LHCN-M2 (cell line): ENCODE measurements at places on chromosomes 3 and 15.

GRCh38 chr3:117054556-117054955 lies 345.0 kb downstream of the TUSC7 start:
- no peak for DNase-seq

- peak; percentile 99 for DNase-seq
Observed at GRCh38 chr15:40379853-40380252, 2.7 kb upstream of the KNSTRN start.

DNA sequence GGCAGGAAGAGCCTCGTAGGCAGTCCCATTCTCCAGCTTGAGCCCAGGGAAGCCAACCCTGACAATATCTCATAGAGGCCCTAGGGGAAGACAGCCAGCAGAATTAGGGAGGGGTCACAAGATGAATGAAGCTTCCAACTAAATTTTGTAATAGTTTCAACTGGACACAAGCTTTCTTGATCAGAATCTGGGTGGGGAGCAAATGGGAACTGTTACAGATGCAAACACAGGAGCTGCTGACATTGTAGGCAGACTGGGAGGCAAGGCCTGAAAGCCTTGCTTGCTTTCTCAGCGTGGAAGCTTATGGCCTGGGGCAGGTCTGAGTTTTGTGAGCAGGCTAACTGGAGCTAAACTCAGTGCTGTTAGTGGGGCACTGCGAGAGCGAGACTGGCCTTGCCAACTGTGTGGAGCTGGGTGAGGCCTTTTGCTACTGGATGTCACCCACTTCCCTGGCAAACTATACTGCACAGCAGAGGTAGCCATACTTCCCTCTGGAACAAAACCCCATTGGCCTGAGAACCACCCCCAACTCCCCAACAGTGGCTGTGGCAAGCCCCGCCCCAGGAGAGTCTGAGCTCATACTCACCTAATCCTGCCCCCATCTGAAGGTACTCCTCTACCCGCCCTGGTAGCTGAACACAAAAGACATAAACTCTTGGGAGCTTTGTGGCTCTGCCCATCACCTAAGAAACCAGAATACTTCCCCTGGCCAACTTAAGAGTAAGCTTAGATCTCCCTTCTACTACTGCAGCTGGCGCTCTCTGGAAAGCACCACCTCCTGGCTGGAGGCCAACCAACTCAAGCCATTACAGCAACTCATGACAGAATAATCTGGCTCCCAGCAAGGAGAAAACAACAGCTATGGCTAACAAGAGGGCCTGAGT lies 42.9 kb downstream of the CFAP20DC start:
- DNase-seq: peak; percentile 52

- no peak for DNase-seq
Observed at GRCh38 chr3:48084929-48085328, 68.7 kb upstream of the MAP4 start.

GRCh38 chr3:70703305-70704102 lies 391.1 kb upstream of the MDFIC2 start:
- DNase-seq: no peak

- DNase-seq: no peak
Observed at GRCh38 chr15:77967798-77968197, 109.7 kb downstream of the TBC1D2B start.

- no peak for DNase-seq
Observed at GRCh38 chr15:33807665-33808064, 160.6 kb upstream of the CHRM5 start.
